ENCODE measurements at places on chromosomes 5 and 9.

GRCh38 chr9:109463924-109464625 is 34.0 kb downstream of the PTPN3 start:
- DNase-seq: no peak

DNA sequence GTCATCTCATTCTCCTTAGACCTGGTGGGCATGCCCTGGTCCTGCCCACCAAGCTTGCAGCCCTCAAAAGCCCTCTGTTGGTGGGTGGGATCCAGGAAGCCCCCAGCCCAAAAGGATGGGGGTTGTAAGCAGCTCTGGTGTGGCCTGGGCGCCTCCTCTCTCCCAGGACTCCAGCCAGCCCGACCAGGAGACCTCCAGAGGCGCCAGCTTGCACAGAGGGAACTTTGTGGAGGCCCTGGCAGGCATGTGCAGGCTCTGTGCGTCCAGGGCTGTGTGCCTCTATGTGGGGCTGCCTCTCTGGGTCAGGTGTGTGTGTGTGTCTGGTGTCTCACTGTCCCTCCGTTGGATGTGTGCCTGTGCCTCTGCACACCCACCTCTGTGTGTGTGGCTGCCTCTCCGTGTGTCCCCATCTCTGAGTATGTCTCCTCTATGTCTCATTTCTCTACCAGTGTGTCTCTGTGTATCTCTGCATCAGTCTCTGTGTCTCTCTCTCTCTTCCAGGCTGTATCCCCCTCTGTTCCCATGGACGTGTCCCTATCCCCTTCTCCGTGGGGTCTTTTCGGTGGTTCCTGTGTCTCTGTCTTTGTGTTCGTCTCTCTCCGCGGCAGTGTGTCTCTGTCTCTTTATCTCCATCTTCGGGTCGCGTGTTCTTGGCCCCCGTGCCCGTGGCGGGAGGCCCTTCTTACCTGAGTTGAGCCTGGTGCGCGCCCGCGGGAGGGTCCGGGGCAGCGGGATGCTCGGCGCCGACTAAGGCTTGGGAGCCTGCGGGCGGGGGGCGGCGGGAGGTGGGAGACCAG is 501 bp downstream of the ENHO start:
- DNase-seq: no peak

DNA sequence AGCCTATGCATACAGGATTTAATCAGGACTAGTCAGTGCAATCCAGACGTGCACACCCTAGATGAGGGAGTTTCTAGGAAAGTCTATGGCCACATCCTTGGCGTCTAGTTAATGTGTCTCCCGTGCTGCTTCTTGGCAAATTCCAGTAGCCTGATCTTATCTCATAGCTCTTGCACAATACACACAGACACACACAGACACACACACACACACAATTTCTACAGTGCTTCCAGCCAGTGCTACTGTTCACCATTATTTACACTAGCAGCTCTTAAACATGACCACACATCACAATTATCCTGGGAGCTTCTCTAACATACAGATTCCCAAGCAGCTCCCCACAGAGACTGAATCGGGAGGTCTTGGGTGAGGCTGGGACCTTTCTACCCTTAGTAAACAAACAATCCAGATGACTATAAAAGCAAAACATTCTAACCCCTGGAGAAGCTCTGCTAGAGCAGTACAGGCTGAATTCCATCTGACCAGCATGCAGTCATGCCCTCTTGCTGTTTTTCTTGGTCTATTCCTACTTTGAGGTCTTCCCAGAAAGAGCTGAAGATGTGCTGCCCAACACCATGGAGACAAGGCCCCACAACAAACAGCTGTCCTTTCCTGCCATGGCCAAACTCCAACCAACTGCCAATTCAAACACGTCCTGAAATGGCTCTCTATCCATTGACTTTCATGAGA is 236.6 kb downstream of the DEPDC1B start:
- no peak for DNase-seq

DNA sequence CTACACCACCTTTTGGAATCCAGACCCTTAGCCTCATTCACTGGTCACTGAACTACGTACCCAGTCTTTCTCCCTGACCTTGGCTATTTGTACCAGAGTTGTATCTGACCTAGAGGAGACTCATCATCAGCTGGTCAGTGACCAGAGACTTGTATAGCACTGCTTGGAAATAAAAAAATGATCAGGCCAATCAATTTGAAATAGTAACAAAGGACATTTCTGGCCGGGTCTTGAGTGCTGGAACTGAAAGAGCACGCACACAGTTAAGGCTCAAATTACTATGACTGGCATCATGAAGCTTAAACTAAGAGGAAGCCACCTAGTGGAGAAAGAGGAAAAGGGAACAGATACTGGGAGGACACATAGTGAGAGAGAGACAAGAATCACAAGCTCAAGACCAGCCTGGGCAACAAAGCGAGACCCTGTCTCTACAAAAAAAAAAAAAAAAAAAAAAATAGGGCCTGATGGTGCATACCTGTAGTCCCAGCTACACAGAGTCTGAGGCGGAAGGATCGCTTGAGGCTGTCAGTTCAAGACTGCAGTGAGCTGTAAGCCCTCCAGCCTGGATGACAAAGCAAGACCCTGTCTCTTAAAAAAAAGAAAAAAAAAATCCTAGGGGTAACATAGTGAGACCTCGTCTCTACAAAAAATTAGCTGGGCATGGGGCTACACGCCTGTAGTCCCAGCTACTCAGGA is 12.8 kb upstream of the SRP19 start:
- DNase-seq: no peak

GRCh38 chr5:124908581-124909451 is 162.4 kb upstream of the ZNF608 start:
- DNase-seq: no peak

DNA sequence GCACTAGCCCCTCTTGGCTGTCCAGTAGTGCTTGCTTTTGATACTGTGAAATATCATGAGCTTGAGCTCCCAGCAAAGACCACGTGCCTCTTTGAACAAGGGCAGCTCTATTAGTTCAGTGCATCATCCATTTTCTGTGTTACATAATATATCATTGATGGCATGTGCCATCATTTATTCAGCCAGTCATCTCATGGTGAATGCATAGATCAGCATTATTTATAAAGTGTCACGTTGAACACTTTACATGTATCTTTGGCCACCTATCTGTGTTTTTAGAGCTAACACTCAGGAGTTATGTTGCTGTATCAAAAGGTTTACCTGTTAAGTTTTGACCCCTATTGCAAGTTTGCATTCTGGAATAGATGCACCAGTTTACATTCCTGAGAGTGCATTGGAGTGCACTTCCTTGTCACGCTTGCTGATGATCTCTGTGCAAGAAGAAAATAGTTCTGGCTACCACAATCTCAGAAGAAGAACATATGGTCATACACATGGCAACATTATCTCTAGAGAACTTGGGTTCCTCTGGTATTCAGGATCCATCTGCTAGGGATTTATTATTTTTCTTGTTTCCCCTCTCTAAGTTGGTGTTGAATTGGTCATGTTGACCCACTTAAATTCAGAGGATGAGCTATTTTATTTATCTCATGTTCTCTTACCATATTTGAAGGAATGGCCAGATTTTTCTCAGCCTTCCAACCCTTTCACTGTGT is 120.9 kb downstream of the SH3GL2 start:
- DNase-seq: no peak

DNA sequence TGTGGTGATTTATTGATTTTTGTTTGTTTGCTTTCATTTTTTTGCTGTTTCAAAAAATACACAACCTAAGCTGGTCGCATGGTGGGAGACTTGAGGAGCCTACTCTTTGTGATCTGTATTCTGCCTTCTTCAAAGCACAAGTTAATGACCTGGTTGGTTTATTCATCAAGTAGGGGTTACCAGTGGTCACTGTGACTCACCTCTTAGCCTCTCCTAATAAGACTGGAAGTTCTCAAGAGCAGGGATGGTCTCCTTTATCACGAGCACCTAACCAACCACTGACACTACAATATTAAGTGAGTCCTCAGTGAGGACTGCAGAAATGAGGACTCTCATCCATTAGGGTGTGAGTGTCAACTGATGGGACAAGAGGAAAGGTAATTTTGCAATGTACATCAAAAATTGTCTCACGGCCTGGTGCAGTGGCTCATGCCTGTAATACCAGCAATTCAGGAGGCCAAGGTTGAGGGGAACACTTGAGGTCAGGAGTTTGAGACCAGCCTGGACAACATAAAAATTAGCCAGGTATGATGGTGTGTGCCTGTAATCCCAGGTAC is 13.6 kb upstream of the MTMR12 start:
- no peak for DNase-seq

GRCh38 chr9:128175726-128176125 is 15.6 kb downstream of the CIZ1 start:
- DNase-seq: no peak

GRCh38 chr5:3701694-3702093 is 106.1 kb downstream of the IRX1 start:
- no peak for DNase-seq

DNA sequence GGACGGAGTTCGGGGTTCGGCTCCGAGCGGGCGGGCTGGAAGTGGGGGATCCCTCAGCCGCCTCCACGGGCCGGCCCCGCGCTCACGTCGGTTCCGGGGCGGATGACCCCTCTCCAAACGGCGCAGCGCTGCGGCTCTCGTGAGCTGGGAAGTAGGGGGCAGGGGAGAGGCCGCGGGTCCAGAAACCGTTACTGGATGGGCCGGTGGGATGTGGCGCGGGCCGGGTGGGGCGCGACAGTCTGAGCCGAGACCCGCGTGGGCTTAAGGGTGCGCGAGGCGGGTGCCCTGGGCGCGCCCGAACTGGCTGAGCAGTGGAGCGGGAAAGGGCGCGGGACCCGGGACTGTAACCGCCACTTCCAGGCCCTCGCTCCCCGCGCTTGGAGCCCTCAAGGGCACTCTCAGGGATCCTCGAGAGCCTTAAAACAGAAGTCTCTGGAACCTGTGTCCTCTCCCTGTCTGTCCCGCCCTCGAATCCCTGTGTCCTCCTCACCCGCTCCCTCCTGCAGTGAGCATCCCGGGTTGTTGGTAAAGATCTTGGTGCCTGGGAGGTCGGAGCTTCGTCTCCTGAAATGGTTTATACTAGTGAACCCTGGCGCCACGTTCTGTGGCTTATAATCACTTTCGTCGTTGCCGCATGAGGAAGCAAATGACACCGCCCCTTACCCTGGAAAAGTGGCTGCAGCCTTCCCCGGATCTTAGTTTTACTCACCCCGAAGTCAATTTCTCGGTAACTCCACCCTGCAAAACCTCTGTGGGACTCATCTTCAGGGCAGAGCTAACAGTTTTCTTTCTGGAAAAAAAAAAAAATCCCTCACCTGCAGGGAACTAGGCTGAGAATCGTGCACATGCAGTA is 571 bp upstream of the MARCHF11 start:
- DNase-seq: no peak

- no peak for DNase-seq
Observed at GRCh38 chr5:4116834-4117233, 521.2 kb downstream of the IRX1 start.

- no peak for DNase-seq
Observed at GRCh38 chr9:136231478-136232297, 13.9 kb downstream of the QSOX2 start.

GRCh38 chr9:137383784-137384756 is 38.9 kb downstream of the EXD3 start:
- no peak for DNase-seq

DNA sequence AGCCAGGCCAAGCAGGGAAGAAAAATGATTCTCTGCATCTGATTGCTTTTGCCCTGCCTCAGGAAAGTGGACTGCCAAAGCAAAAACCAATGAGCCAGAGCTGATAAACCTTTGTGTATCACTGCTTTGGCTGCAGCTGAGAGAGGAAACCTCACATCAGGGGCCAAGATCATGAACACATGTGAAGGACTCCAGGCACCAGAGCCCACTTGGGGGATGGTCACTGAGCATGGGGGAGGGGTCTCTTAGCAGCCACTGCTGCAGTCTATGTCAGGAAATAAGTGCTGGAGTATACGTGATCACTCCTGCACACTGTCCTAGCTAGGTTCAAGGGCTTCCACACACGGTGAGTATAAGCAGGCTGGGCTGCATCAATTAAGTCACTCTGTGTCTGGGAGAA is 229.9 kb downstream of the SPOCK1 start:
- no peak for DNase-seq

DNA sequence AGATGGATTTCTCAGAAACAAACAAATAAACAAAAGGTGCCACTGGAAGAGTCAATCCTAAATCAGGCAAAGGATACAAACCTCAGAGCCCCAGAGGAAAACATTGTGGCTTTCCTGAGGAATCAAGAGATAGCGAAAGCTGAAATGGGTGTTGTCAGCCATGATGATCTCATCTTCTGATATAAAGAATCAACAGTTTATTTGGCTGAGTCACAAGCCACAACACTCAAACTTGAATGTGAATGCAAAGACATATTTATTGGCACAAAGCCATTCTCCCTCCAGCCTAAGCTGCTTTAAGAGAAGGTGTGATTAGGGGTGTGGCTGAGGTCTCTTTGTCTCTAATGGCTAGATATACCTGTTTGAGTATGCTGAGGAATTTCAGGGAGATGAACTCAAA is 73.3 kb upstream of the NREP start:
- no peak for DNase-seq

GRCh38 chr5:79263-79662 is 12.7 kb upstream of the PLEKHG4B start:
- no peak for DNase-seq

DNA sequence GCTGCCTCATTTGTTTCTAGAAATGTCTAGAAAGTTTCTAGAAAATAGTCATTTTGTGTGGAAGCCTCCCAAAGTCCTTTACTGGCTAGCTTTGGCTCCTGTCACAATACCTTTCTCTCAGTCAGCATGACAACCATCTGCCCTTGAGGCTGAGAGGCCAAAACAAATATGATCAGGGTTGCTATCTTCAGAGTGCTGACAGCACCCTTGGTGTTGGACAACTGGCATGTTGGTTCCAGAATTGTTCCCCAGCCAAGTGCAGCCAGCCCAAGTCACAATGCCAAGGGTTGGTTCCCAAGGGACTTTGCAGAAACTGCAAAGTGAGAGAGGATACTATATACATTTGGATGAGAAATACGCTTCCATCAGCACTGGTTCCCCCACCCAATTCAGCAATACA is 140.9 kb upstream of the GAS1 start:
- no peak for DNase-seq

- DNase-seq: no peak
Observed at GRCh38 chr9:121709798-121710197, 58.4 kb downstream of the DAB2IP start.

- DNase-seq: no peak
Observed at GRCh38 chr5:174553556-174553955, 170.8 kb upstream of the MSX2 start.

DNA sequence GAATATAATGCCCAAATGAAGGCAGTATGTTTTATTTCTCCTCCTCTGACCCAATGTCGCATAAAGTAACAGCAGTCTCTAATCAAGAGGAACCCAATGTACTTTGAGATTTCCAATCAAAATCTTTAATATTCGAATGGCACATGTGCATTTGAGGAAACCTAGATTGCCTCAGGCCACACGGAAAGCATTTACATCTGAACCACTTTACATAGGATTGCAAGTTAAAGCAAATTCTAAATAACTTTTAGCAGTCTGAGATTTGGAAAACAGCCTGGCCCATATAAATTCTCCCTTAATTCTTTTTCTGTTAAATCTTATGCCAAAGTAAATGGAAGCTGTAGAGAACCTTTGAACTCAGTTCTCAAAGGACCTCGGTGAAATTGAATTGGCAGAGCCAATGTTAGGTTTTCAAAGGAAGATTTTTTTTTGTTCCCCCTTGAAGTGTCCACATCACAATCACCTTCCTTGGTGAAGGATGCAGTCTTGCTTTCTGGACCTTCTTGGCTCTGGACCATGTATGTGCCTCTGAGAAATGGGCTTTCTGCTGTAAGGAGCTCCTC is 57.3 kb downstream of the SNCAIP start:
- no peak for DNase-seq

All from stimulated activated CD4-positive, alpha-beta T cell treated with anti-CD3 and anti-CD28 coated beads, Interleukin-15, amount 100 ng/mL, for 1 hour (primary cell).